Activated T-helper 1 cell treated with anti-CD3 and anti-CD28 coated beads, Interleukin-2, amount 50 U/mL, for 16 hours (primary cell): ENCODE measurements at places on chromosomes 11 and 22.
A peak's percentile ranks its signal among the peaks of the same experiment; 100 is the strongest.

GRCh38 chr11:129291546-129291945, 84.1 kb upstream of the BARX2 start:
- no peak for DNase-seq

DNA sequence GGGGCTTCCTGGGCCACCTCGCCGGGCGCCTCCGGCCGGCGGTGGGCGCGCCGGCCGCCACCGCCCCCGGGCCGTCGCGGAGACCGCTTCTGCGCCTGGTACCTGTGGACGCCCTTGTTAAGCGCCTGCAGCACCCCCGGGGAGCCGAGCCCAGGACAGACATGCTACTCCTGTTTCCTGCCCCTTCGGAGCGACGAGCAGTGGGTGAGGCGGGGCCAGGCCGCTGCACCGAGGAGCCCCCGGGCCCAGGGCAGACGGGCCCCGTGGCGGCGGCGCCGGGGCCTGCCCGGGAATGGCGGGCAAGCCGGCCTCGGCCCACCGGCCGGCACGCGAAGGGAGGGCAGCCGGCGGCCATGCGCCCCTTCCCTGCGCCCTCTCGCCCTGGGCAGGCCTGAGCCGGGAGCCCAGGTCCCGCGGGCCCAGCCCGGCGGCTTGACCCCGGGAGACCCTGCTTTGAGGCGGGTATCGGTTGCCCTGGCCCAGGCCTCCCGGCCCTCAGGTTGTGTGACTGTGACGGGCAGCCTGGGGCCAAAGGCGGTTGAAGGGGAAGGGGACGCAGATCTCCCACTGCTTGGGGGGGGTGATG, 789 bp upstream of the KDM2A start:
- peak; percentile 35 for DNase-seq

- DNase-seq = no peak
Observed at GRCh38 chr22:24727218-24727851, 47.2 kb downstream of the PIWIL3 start.

DNA sequence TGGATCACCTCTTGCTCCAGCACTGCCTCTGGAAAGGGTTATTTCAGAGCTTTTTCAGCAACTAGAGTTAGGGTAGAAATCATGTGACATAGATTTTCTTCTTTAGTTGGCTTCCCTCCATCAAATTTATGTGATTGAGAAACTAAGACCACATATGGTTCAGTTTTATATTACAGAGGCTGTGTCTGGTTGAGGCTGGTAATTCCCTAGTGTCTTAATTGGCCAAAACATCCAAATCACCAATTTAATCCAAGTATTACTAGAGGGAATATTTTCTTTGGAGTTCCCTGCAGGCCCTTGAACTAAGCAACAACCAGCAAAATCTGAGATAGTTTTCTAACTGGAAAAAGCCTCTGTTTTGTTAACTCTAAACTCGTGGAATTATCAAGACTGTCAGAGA, 136.3 kb downstream of the ARHGAP42 start:
- DNase-seq = no peak

DNA sequence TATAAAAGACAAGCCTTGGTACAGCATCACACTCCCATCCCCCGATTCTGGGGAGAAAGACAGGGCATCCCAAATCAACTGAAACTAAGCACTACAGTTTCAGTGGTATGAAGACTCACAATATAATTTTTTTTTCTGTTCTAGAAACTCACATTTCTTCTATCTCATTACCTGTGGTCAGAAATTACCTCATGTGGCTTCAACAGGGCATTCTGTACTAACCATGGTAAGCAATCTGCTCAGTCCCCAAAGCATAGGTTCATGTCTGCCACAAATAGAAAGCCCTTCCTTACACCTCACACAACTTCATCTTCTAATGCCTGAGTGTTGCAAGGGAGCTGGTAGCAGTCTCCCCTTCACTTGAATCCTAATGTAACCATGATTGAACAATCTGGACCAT, 147.4 kb upstream of the POU2AF2 start:
- no peak for DNase-seq

DNA sequence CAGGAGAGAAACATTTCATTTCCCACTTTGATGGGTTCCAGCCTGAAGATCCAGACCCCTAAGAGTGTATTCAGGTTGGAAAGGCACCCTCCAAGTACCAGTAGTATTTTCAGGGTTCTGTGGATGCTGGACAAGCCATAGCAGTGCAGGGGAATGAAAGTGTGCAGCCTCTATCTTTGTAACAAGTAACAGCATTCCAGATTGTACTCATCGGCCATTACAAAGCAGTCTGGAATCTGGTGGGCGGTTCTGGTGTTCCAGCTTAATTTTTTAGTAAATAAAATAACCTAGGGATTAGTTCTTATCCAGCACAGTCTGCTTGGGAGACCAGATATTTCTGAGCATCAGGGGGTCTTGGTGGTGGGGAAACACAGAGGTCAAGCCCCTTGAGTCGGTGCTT, 22.6 kb downstream of the APLNR start:
- no peak for DNase-seq

- DNase-seq = peak; percentile 10
Observed at GRCh38 chr22:32050678-32051515, 7.8 kb downstream of the SLC5A1 start.

GRCh38 chr22:32100711-32101110, 57.6 kb downstream of the SLC5A1 start:
- no peak for DNase-seq
